ENCODE measurements at places on chromosomes 7 and 10.

DNA sequence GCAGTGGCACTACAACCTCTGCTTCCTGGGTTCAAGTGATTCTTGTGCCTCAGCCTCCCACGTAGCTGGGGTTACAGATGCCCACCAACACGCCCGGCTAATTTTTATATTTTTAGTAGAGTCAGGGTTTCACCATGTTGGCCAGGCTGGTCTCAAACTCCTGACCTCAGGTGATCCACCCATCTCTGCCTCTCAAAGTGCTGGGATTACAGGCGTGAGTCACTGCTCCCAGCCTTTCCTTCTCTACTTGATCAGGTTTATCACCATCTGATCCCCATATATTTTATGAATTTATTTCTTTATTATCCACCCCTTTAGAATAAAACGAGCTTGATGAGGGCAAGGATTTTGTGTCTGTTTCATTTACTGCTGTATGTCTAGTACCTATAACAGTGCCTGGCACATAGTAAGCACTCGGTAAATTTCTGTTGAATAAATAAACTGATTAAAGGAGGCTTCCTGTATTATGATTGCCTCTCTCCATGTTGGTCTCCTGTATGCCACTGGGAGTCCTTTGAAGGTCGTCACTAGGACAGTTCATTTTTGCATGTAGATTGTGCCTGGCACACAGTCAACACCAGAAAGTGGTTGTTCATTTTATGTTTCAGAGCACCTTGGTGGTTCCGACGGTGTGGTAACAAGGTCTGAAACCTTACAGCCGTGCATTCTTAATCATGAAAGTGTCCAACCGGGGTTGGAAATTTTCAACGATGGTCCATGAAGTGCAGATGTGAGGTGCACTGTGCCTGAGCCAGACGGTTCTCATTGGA is 9.6 kb upstream of the EIF3A start:
- DNase-seq = no peak

- no peak for DNase-seq
Observed at GRCh38 chr10:18976696-18977251, 71.8 kb upstream of the MALRD1 start.

DNA sequence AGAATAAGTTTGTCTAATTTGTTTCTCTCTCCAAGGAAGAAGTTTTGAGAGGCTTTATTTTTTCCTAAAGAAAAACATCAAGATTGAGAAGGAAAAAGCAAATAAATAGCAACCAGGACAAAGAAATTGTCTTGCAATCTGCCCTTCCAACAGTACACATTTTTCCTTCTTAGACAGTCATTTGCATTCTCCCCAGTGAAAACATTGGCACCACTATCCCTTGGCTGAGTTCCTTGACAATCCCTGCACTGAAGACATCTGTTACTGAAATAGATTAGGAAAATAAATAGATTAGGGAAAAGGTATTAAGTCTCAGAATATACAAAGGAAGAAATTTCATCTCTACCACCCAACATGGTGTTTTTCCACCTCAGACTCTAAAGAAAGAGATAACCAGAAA is 12.2 kb upstream of the TMEM243 start:
- DNase-seq = no peak

DNA sequence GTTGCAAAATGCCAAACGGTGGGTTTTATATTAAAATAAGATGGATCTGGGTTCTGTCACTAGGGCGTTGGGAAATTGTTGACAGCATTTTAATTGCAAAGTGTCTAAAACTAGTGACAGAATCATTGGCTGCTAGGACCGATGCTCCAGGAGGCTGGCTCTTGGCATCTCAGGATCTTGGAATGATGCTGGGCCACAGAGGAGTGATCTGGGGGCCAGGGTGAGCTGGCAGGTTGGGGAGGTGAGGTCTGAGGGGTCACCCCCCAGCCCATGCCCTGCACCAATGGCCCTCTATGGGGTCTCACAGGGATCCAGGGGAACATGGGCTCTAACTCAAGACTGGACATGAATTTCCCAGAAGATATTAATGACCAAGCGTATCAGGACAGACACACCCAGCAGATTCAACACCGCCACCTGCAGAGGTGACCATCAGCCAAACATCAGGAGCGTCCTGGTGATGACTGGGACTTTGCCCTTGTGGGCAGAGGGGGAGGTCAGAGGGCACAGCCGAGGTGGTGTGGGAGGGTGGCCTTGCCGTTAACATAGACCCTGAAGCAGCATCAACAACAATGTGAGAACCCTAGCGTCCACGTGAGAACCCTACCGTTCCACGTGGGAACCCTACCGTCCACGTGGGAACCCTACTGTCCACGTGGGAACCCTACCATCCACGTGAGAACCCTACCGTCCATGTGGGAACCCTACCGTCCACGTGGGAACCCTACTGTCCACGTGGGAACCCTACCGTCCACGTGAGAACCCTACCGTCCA is 89.0 kb upstream of the PPP2R2D start:
- DNase-seq = no peak
